Common myeloid progenitor, CD34-positive (primary cell): ENCODE measurements at places on chromosomes 1 and 21.

GRCh38 chr1:86976664-86977063 is 62.2 kb downstream of the HS2ST1 start:
- DNase-seq = no peak

DNA sequence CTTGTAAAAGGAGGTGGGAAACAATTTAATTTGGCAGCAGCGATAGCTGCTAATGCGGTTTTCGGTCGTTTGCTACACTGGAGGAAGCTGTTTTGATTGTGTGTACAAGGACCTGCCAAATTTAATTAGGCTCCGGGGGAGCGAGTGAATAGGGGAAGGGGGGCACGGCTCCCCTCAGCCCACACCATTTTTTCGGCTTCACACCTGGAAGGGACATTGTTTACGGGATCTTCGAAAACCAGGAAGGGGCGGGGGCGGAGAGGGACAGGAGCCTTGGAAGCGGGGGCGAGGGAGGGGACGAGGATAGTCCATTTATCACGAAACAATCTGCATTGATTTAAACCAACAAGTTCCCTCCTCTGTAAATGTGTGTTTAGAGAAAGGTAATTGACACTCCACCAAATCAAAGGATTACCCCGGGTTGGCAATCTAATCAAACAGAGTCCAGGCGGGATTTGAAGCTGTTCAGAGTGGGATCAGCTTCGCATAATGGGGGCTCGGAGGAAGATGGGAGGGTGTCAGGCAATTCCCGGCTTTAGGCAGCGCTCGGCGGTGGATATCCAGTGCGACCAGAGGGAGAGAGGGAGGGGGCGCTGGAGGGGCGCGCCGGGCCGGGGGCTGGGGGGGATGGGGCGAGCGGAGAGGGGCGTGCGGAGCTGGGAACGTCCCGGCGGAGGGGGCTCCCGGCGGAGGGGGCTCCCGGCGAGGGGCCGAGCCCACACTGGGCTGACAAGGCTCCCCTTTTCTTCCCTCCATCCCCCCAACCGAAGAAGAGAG is 9.8 kb downstream of the PAX7 start:
- no peak for DNase-seq

DNA sequence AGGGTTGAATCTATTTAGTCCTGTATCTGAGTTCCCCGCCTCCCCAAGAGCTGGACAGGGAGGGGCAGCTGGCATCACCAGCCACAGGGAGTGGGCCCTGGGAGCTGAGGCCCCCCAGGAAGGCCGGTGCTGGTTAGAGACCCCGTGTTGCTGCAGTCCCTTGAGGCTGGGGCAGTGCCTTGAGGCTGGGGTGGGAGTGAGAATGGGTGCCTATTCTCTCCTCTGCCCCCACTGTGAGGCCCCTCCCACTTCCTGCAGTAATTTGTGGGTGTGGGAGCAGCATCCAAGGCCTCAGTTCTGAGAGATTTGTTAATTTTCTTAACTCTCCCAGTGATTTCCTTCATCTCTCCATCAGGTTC is 2.5 kb upstream of the TRAPPC3 start:
- peak; percentile 44 for DNase-seq

DNA sequence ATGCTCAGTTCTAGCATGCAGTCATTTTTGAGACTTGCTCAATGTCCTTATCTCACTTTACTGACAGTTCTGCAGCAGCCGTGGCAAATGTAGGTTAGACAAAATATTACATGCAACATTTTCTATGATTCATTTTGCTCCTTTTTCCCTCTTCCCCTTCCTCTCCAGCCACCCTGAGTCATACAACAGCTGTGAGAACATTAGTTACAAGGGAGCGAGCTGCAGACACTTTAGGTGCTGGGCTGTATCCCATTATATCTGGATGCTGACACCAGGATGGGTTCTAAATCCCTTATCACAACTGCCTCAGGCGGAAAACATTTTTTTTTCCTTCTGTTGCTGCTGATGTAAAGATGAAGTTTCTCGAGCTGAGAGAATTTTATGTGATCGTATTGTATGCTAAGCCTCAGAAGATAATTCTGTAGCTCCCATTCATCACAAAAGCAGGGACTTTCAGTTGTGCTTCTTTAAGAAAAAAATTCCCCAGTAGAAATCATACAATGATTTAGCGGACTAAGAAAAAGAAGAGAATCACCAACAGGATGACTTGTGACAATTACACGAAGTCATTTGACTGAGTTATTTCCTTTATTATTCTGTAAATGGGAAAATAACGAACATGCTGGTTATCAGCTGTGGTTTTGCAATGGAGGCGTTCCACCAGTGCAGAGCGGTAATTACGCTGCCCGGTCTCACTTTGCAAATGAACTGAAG is 345.0 kb downstream of the DISC1 start:
- peak; percentile 79 for DNase-seq

DNA sequence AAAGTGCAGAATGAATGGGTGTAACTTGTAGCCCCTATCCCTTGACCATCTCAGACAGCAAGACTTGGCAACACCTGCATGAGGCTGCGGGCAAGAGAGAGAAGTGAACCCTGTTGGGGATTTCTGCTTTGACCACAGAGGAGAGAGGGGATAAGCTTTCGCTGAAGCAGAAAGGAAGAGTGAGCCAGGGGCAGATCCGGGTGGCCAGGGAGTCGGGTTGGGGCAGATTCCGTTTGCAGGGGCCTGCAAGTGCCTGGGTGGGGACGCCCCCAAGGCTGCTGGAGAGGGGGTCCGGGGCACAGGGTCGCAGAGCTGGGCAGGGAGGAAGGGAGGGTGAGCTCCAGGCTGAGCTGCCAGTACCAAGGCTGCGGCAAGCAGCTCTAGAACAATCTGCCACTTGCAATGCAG is 25.3 kb upstream of the PIK3CD start:
- DNase-seq = peak; percentile 78
